Stimulated activated CD4-positive, alpha-beta T cell treated with anti-CD3 and anti-CD28 coated beads, Interleukin-2, amount 100 ng/mL, for 24 hours (primary cell): ENCODE measurements at places on chromosomes 3 and 15.

- DNase-seq, result no peak
Measured at GRCh38 chr3:105355408-105356061, 11.2 kb upstream of the ALCAM start.

DNA sequence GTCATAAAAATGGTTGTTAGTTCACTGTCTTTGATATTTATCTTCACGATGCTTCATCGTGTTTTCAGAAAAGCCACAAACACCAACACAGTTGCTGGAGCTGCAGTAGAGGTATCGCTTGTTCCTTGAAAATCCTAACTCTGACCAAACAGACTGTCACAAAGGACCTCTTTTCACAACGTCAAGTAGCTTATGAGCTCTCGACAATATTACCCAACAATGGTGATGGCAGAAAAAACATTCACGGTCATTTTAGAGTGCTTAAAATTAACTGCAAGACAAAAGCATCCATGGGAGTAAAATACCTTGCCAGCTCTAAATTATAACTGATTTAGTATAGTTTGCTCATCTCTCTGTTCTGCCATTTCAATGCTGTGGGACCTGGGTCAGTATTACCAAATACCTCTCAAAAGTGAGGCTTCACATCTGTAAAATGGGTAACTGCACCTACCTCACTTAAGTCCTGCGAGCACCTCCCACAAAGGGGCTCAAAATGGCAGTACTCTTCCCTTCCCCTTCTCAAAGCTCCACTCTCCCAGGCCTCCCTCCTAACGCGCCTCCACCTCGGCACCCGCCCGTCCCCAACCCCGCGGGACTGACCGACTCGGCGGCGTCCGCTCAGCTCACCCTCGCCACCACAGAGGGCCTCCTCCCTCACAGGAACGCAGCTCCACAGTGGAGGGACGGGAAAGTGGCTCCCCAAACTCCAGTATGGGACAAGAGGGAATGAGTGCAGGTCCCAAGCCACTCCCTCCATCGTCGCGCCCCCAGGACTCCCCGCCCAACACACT is 546 bp downstream of the TRIM59 start:
- DNase-seq, result no peak

DNA sequence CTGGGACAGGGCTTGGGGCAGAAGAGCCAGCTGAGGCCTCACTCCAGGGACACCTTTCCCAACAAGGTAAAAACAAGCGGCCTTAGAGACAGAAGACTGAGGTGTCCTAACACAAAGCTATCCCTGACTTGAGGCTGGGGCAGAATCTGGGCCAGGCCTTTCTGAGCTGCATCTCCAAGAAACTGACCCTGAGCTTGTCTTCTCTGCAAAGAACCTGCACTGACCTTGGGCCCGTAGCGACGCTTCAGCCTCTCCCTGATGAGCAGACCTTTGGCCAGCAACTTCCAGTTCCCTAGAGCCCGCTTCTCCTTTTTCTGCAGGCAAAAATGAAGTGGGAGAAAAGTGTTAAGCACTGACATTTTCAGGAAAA is 22.2 kb downstream of the TMEM43 start:
- peak; percentile 7 for DNase-seq

GRCh38 chr3:66256806-66257205 is 36.0 kb downstream of the SLC25A26 start:
- DNase-seq, result no peak

- no peak for DNase-seq
Measured at GRCh38 chr3:178056868-178057267, 479.4 kb upstream of the KCNMB2 start.

DNA sequence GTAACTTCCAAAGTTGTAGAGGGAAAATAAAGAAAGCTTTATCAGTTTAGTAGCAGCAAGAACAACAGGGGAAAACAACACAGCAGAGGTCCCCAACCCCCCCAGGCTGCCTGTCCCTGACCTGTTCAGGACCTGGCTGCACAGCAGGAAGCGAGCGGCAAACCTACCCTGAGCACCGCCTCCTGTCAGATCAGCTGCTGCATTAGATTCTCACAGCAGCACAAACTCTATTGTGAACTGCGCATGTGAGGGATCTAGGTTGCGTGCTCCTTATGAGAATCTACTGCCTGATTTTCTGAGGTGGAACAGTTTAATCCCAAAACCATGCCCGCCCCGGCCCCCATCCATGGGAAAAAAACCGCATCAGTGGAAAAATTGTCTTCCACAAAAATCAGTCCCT is 40.3 kb downstream of the USP50 start:
- no peak for DNase-seq

GRCh38 chr3:106457281-106458180 is 588.7 kb upstream of the CBLB start:
- DNase-seq, result no peak

DNA sequence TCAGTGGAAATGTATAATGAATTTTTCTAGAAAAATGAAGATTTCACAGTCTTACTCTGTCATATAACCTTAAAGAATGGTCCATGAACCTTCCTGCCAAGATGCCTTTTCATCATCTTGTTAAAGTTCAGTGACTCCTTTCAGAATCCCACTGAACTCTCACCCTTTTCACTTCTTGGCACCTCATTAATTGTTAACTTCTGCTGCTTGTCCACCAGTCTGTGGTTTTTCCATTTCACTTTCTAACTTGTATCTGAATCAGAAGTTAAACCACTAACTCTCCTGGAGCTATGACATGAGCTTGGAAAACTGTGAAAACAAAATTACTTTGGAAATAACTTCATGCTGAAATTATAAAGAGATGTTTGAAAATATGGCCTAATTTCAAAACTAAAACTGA is 281.2 kb upstream of the ALCAM start:
- DNase-seq, result no peak

GRCh38 chr3:112651516-112651915 is 10.6 kb upstream of the CCDC80 start:
- DNase-seq, result no peak

GRCh38 chr3:124986192-124987143 is 51.9 kb upstream of the MUC13 start:
- DNase-seq, result no peak

DNA sequence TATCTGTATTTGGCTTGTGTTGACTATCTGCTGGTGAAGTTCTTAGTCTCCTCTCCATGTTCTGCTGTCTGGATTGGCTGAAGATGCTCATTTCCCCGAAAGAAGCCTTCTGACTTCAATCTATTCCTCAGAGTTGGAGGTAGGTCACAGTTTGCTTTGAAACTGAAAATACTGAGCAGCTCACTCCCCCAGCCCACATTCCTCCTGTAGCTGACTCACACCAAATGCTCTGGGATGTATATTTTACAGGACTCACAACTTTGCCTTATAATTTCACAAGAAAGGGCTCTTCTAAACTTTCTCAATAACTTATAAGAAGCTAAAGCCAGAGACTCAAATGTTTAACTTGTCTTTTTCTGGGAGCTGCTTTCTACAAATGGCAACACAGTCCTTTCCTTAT is 36.3 kb upstream of the SNX4 start:
- DNase-seq, result no peak

DNA sequence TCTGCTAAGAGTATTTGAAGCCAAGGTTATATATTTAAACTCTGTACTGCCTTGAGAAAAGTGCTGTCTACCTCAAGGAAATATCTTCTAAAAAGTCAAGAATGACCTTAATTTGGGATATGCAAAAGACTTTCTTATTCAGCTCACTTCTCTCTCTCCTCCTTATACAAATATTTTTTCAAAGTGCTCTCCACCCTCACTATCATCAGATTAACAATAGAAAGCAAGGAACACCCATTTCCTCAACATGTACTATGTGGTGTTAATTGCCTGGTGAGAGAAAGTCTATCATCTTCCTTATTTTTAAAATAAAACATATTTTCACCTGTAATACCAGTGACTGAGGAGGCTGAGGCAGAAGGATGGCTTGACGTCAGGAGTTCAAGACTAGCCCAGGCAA is 44.4 kb upstream of the RSL24D1 start:
- no peak for DNase-seq
